ENCODE measurements at places on chromosomes 11 and 22.
A peak's percentile ranks its signal among the peaks of the same experiment; 100 is the strongest.

- DNase-seq = peak; percentile 76
Observed at GRCh38 chr11:59106363-59107336, at the start of gene FAM111B. Gene FAM111B (plus strand): TSS chr11:59107237. CDS start chr11:59109626, 2,389 bp downstream.

- DNase-seq = no peak
Observed at GRCh38 chr22:37672206-37672919, 3.1 kb upstream of the LGALS1 start.

- no peak for DNase-seq
Observed at GRCh38 chr22:39090426-39091064, 6.5 kb upstream of the APOBEC3H start.

DNA sequence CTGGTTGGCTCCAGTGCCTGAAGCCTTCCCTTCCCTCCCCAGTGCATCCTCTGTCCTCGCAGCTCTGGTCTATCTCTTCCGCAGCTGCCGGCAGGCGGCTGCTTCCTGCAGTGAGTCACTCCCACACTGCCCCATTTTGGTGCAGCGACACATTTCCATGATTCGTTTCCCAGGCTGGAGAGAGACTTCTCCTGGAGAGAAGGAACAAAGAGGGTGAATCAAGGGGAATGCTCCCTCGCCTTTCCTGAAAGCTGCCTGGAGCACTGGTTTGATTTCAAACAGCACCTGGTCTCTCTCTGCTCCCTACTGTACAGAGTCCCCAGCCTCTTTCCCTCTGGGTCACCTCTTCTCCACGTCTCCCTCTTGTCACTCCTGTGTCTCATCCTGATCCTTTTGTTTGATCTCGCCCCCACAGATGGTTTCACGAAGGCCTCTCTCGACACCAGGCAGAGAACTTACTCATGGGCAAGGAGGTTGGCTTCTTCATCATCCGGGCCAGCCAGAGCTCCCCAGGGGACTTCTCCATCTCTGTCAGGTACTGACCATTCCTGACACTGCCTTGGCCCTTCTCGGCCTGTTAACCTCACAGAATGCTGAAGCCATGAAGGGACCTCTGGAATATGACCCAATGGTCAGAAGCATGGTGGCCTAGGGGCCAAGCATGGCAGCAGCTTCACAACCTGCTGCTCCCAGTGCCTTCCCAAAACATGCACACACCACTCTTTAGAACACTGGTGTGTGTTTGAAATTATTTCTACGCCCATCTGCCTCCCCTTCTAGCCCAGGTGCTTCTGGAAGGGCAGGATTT lies at the start of gene TMA7B:
TMA7B (plus strand) TSS at position 758 of the 808 bp plus-strand sequence. CDS start 3,978 bp downstream, outside the sequence.
- no peak for DNase-seq

DNA sequence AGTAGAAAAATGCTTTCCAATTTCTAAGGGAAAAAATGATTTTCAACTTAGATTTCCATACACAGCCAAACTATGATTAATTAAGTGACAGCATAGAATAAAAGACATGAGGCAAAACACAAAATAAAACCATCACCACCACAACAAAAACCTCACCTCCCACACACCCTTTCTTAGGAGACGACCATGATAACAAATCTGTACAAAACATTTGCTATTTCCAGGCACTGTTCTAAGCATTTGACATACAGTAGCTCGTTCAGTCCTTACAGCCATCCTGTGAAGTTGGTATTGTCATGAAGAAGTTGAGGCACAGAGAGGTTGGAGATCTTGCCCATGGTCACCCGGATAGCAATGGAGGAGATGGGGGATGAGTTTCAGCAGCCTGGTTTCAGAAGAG lies 8.7 kb downstream of the SPI1 start:
- no peak for DNase-seq

DNA sequence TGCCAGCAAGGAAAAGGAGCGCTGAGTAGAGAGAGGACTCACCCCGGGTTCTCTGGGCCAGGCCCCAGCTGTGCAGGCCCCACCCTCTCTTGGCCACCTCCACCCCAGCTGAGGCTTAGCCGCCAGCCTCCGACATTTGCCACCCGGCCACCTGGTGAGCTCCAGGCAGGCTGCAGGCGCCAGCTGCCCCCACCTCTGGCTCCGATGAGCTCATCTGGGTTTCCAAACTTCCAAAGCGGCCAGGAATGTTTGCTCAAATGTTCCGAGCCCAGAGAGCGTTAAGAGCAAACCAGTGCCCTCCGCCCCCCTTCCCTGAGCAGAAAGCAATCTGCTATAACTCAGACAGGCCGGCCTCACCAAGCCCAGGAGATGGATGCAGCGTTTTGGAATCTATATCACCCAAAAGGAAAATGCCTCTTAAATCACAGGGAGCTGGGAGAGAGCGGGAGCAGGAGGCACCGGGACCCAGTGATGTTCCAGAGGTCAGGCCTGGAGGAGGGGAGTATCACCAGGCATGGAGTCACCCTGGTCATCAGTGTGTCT lies 9.1 kb upstream of the MN1 start:
- peak; percentile 15 for DNase-seq

- no peak for DNase-seq
Observed at GRCh38 chr11:46942172-46942571, 5.6 kb downstream of the CSTPP1 start.

All from GM04504 (cell line).